ENCODE measurements at places on chromosomes 1 and 21.
A peak's percentile ranks its signal among the peaks of the same experiment; 100 is the strongest.

DNA sequence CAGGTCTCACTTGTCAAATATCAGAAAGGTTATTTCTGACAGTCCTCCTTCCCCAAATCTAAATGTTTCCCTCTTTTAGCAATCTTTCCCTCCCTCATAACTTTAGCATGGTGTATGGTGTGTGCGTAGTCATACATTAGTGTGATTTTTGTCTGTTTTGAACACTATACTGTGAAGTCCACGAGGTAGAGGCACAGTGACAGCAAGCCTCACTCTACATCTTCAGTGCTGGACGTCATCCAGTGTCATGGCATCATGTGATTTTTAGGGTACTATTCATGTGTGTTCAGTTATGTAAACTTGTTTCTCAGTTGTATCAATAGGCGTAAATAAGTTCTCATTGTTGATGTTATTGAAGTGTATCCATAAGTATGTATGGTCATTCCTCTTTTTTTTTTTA lies 39.1 kb downstream of the DYRK1A start:
- DNase-seq = no peak

DNA sequence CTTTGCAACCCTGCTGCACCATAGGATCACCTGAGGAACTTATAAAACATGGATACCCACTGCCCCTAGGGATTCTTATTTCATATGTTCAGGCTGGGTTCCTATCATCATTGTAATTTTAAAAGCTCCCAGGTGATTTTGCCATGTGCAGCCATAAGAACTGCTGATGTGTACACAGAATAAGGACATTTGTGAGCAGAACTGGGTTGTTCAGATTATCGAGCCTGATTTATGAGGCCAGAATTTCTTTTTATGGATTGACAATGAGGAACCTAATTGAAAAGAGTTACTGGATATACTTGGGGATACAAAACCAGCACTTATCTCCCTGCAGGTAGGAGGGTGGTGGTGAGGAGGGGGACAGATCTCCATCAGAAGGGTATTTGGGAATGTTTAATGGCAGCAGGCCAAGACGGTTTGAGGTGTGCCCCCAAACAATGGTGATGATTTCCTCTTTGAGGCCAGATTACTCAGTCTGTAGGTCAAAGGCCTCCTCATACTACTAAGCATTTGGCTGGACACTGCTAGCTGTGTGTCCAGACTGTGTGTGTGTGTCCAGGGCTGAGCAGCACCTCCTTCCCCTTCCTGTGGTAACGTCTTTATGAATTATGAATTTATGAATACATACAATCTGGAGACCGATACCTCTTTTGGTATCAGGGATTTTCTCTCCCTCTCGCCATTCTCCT lies 18.9 kb downstream of the NOS1AP start:
- DNase-seq = peak; percentile 22

- no peak for DNase-seq
Measured at GRCh38 chr1:184297244-184297750, 89.5 kb upstream of the C1orf21 start.

GRCh38 chr21:38918607-38919346 lies 113.0 kb downstream of the ETS2 start:
- DNase-seq = no peak

DNA sequence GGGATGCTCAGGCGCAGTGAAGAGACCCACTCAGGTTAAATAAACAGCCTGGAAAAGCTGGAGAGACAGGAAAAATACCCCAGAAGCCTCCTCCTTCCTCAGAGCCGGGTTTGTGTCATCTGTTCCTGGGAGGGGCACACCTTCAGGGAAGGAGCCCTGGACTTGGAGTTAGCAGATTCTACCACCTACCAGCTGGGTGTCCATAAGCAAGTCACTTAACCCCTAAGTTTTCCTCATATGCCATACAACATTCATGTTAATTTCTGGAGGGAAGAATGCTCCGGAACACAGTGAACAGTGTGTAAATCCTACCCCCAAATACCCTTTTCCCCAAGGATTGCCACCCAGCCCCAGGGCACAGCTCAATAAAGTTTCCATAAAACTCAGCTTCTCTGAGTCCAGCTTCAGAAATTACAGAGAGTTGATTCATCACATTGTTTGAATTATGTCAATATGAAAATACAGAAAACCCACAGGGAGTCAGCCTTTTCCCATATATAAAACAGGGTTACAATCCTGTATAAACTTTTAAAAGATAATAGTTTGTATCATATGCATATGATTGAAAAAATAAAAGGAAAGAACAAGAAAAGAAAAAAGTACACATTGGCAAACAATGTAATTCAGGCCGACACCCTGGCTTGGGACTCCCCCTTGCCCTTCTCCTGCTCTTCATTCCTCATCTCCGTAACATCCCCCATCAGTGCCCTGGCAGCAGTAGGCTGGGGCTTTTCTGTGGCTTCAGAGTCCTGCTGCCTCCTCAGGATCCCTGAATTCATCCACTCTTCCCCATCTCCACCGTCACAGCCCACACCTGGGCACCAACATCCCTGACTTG lies 291.8 kb upstream of the USP24 start:
- DNase-seq = no peak

DNA sequence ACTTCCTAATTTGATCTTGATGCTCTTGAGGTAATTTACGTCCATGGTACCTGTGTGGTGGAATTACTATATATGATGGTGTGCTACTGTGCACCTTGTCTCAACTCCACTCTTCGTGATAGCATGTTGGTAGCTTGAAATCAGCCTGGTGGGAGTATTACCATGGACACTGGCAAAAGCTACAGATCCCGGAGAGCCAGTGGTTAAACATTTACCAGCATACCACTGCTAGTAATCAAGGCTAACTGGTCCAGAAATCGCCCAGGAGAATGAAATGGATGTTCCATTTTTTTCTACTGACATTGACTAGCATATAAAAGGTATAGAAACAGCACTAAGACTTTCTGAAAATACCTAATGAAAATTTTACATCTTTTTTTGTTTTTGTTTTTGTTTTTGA lies 30.6 kb downstream of the ELK4 start:
- no peak for DNase-seq

- DNase-seq = no peak
Measured at GRCh38 chr1:203476216-203476814, 709 bp downstream of the PRELP start.

GRCh38 chr1:156076609-156077429 lies 5.4 kb downstream of the MEX3A start:
- DNase-seq = no peak

DNA sequence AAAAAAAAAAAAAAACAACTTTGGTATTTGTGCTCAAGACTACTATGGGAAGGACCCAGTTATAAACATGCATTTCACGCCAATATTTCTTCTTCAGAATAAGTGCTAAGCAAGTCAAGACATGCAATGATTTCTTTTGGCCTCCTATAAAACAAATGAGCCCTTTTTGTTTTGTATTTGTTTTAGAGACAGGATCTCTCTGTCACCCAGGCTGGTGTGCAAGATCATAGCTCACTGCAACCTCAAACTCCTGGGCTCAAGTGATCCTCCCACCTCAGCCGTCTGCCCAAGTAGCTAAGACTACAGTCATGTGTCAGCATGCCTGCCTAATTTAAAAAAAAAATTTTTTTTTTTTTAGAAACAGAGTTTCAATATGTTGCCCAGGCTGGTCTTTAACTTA lies 348.7 kb downstream of the PCP4 start:
- DNase-seq = no peak

DNA sequence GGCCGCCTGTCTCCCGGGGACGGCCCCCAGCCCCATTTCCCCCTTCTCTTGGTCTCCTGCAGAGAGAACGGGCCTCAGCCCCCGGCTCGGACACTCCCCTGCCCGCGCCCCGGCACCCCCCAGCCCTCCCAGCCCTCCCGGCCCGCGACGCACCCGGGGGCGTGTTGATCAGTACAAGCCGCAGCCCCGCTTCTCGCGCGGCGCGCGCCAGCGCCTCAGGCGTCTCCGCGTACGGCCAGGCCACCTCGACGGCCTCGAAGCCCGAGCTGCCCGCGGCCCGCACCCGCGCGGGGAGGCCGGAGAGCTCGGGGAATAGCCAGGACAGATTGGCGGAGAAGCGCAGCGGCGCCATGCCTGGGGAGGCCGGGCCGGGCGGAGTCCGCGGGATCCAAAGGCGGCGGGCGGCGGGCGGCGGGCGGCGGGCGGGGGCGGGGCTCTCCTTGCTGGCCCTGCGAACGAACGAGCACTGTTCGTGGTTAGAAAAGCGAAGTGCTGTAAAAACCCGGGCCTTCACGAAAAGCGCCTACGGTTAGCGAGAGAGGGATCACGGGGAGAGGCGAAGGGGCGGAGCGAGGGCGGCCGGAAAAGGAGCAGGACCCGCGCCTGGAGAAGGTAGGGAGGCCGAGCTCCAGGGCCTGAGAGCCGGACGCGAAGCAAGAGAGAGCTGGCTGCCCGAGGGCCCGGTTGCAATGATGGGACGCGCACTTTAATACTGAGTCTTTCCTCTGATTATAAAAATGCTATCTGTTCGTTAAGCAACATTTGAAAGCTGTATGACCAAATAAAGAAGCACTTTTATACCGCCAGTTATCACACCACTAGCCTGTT lies at the start of gene HYI:
TSS of gene HYI (minus strand) at position 490 of the 828 bp plus-strand sequence. CDS start at position 352, 138 bp downstream.
- peak; percentile 93 for DNase-seq

GRCh38 chr1:59421232-59421920 lies 124.5 kb downstream of the FGGY start:
- DNase-seq = no peak

GRCh38 chr1:228280961-228281591 lies 73.2 kb downstream of the OBSCN start:
- no peak for DNase-seq

DNA sequence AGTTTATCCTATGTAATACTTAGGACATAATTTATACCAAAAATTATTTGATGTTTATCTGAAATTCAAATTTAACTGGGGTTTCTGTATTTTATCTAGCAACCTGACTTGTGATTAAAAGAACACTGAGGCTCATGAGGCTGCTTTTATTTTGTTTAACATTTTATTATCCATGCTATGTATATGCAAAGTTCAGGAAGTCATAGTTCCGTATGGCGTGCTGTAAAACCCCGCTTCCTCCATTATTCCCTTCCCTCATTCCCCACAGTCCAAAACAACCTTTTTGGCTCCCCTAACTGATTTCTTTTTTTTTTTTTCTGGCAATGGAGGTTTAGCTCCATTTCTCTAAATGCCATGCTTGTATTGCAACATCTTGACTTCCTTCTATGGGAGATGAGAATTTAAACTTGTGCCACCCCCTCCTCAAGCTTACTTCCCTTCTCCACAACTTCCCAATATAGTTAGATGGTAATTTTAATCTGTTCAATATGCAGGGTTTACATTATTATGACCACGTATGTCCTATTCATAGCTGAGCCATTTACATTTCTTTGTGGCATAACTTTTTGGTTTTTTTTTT lies 138.0 kb upstream of the DNAH14 start:
- DNase-seq = no peak

DNA sequence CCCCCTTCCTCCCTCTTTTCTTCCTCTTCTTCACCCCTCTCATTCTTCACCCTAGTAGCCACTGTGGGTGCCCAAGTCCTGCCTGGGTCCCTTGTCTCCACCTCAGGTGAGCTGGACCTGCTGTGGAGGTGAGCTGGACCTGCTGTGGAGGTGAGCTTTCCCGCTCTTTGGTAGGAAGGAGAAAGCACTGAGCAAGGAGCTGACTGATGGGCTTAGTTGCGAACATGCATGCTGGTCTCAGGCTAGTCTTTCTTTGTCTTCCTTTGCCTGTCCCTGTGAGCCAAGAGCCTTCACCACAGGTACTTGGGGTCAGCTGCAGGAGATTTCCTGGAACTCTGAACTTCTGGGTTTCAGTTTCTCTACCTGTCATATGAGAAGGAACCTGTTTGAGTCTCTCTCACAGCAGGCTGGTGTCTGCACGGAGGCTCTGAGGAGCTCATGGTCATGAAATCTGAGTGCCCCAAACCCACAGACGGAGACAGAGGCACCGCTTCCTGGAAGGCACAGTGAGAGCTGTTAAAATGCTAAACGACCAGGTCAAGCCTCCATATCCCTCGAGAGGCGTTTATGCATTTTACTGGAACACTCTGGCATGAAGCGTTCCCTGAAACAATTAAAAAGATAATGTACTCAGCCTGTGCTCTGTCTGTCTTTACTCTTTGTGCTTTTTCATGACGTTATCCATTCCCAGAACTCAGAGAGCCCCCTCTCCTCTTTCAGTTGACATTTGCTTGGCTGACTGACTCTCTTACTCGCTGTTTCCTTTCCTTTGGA lies 69.5 kb downstream of the RHOU start:
- DNase-seq = no peak

DNA sequence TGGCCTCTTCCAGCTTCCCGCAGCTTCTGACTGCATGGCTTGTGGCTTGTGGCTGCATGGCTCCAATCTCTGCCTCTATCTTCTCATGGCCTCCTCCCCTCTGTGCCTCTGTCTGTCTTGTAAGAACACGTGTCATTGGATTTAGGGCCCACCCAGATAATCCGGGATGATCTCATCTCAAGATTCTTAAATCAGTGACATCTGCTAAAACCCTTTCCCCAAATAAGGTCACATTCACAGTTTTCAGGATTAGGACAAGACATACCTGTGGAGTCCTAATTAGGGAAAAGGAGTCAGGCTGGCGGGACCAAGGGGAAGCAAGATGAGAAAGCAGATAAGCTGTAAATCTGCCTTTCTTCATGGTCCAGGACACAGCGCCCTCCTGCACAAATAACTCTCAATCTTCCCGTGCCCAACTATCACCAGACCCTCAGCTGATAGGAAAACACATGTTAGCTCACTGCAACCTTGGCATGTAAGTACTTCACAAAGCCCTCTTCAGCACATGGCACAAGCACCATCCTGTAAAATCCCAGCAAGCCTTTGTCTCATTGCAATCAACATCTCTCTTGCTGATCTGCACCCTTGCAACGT lies 82.2 kb downstream of the SPSB1 start:
- no peak for DNase-seq

DNA sequence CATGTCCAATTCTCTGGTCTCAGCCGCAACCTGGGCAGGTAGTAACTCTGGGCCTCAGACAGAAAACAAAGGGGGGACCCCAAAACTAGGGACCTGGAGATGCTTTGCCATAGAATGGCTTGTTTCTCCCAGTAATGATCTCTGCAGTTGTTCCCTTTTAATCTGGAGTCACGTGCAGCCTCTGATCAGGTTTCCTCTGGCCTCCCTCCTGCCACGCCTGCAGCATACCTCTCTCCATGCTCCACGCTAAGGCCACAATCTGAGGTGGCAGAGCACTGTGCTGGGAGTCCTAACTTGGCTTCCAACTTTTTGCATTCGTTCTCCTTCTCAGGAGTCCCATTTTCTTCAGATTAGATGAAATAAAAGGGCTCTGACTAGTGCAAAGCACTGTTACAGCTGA lies 1.9 kb downstream of the PABPC4 start:
- DNase-seq = no peak

DNA sequence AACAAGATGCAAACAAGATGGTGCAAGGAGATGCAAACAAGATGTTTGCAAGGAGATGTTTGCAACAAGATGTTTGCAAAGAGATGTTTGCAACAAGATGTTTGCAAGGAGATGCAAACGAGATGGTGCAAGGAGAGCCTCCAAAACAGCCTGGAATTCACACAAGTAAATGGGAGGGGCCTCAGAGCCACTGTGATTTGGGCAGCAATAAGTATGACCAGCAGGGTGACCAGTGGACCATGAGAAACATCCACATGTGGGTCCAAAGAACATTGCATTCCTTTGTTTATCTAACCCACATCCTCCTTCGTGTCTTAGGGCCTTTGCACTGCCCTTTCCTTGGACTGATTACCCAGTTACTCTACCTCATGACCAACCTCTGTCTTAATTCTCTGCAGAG lies 162.9 kb downstream of the PLPP3 start:
- peak; percentile 26 for DNase-seq

GRCh38 chr1:184052194-184052559 lies 647 bp downstream of the TSEN15 start:
- no peak for DNase-seq
